Nephron progenitor cell (in vitro differentiated cells): ENCODE measurements at places on chromosomes 2 and 18.
A peak's percentile ranks its signal among the peaks of the same experiment; 100 is the strongest.

DNA sequence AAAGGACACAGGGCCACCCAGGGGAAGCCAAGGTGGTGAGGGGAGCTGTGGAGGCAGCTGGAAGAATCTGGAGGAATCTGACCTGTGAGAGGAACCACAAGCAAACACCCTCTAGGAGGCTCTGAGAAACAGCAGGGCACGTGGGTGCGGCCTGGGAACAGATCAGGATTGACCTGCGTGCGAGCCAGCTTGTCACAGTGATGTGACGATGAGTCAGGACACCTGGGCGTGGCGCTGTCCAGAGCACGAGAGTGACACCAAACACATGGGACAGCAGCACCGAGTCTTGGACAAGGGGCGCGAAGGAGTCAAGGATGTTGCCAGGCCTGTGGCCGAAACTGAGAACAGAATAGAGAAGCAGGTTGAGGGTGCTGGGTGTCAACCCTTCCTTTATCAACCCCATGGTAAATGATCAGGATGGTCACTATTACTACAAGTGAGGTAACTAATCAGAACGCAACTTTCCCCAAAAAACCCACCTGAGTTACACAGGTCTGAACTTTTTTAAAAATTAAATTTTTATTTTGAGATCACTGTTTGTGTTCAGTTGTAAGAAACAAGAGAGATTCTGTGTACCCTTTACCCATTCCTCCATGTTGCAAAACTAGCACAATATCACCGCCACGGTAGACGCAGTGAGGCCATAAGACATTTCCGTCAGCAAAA is 637 bp upstream of the SFT2D3 start:
- H3K4me1 ChIP-seq = peaks cover 43% of the 10 kb centered on the region
- peak; percentile 24 for DNase-seq
- peak overlapping the region; percentile 97 for H3K27ac ChIP-seq
- H3K36me3 ChIP-seq = peaks cover 36% of the 10 kb centered on the region

DNA sequence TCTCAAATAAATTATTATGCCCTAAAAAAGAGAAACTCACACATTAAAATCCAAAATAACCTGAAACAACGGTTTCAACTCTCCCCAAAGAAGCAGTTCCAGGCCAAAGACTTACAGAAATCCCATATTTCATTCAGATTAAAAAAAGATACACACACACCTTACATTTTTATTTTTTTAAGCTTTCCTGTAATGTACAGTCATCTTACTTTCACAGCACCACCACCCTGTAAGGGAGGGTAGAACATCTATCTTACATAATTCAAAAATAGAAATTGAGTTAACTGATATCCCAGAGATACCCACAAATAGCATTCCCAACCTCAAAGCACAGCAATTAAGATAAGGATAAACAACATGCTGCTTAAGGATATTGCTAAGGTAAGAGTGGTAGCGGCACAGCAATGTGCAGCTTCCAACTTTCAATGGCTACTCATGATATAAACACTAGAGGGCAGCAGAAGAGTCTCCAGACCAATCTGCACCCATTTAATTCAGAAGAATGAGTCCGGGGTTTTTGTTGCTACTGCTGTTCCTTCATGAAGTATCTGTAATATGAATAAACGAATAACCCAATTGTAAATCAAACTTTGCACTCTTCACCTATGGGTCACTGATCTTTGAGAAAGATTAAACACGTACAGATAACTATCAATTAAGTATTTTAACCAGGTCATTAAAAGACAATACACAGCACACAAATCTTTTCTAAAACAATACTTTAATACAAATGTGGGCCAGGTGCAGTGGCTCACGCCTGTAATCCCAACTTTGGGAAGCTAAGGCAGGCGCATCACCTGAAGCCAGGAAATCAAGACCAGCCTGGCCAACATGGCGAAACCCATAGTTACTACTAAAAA is 11.3 kb downstream of the GFPT1 start:
- H3K36me3 ChIP-seq = peaks cover 63% of the 10 kb centered on the region
- H3K4me1 ChIP-seq = no peaks in the 10 kb centered on the region
- H3K4me3 ChIP-seq = no peak overlapping the region
- DNase-seq = no peak
- H3K27ac ChIP-seq = no peak overlapping the region

GRCh38 chr2:75238670-75239330 is 39.5 kb upstream of the TACR1 start:
- DNase-seq = no peak
- no peak overlapping the region for H3K4me3 ChIP-seq
- peaks cover 5% of the 10 kb centered on the region for H3K36me3 ChIP-seq

DNA sequence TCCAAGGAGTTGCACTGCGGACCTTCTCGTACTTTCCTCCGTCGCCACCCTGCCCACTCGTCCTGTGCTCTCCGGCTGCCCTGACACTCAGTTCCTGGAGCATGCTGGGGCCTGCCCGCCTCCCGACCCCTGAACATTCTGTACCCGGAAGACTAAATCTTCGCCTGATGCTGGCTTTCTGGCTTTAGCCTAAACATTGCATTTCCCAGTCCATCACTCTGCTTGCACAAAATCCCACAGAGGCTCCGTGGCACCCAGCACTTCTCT is 550 bp upstream of the SFXN5 start:
- H3K27me3 ChIP-seq = peaks cover 22% of the 10 kb centered on the region
- H3K4me3 ChIP-seq = peak overlapping the region; percentile 88
- H3K36me3 ChIP-seq = no peaks in the 10 kb centered on the region
- peaks cover 60% of the 10 kb centered on the region for H3K4me1 ChIP-seq
- H3K27ac ChIP-seq = no peak overlapping the region

DNA sequence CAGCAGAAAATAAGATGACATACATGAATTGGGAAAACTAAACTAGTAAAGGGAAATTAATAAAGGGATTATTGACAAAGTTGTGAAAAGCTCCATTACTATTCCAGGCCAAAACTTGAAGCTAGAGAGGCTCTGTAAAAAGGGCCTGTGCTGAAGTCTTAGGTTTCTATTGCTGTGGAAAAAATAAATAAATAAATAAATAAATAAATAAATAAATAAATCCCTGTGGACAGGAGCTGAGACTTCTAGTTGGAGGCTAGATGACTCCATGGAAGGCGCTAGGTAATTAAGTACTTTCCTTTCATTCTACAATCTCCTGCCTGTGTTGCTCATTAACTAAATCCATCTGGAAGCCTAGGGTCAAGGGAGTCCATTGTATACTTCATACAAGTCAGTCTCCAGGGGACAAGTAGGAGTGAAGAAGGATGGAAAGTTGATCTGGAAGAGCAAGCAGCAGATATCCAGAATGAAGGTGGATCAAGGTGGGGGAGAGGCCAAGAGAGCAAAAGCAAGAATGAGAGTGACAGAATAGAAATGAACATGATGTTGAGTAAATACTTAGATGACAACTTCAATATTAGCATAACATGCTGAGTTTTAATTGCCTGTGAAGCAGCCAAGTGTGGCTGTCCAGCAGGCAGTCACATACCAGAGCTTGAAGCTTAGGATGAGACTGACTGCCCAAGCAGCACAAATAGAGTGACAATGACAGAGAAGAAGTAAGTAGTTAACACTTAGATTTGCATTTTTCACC is 26.2 kb upstream of the CCNT2 start:
- peaks cover 5% of the 10 kb centered on the region for H3K4me1 ChIP-seq
- H3K27ac ChIP-seq = no peak overlapping the region
- no peaks in the 10 kb centered on the region for H3K36me3 ChIP-seq
- no peaks in the 10 kb centered on the region for H3K27me3 ChIP-seq
- H3K4me3 ChIP-seq = no peak overlapping the region

- no peak for DNase-seq
- H3K4me1 ChIP-seq = no peaks in the 10 kb centered on the region
- no peak overlapping the region for H3K4me3 ChIP-seq
- peaks cover 4% of the 10 kb centered on the region for H3K27me3 ChIP-seq
Observed at GRCh38 chr2:196083601-196084000, 15.0 kb upstream of the DNAH7 start.

DNA sequence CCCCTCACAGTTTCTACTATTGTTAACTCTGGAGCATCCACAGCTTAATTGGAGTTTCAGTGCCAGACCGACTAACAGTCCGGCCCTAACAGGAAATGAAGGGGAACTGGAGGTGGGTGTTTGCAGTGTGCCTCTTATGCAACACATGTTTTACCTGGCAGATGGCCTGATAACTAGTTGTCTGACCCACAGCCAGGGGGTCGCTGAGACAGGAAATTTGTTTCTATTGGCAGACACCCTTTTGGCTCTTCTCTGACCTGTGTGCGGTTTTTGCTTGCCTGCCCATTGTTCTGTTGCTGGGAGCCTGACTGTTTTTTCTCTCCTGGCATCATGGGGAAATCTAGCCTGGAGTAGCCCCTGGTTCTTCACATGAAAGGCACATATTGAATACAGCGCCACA is 1329.8 kb downstream of the DSC3 start:
- no peaks in the 10 kb centered on the region for H3K36me3 ChIP-seq
- H3K27me3 ChIP-seq = peaks cover 3% of the 10 kb centered on the region
- peaks cover 5% of the 10 kb centered on the region for H3K4me1 ChIP-seq
- H3K4me3 ChIP-seq = no peak overlapping the region
- no peak overlapping the region for H3K27ac ChIP-seq

DNA sequence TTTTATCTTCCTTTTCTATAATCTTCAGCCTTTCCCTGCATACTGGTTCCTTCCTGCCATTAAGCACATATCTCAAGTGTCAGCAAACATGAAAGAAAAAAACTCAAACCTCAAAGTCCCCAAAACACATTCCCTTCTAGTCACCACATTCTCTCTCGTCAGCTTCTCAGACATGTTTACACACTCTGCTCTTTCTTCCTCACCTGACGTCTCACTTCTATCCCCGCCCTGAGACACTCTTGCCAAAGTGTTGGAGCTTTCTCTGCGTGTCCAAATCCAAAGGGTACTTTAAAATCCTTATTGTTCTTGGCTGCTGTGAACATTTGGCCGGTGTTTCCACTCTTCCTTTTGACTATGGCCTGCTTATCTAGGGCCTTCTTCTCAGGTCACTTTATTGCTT is 47.9 kb downstream of the SOX11 start:
- H3K27ac ChIP-seq = no peak overlapping the region
- H3K4me1 ChIP-seq = peaks cover 22% of the 10 kb centered on the region
- no peak overlapping the region for H3K4me3 ChIP-seq
- no peaks in the 10 kb centered on the region for H3K36me3 ChIP-seq
- DNase-seq = no peak

DNA sequence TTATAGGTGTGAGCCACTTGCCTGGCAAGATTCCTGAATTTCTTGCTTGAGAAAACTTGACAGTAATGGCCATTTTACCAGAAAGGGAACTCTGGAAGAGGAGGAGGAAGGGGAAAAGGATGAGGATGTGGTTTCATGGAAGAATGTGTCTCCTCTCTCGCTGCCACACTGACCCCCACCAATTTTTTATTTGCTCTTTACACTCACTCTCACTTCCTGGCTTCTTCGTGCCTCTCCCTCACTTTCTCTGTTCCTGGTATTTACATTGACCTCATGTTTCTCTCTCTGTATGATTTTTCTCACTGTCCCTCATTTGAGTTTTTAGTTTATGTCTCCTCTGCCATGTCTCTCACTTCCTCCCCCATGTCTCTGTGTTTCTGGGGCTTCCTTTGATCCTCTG is 134.5 kb upstream of the CAB39 start:
- no peak for DNase-seq
- no peaks in the 10 kb centered on the region for H3K36me3 ChIP-seq
- no peaks in the 10 kb centered on the region for H3K4me1 ChIP-seq

DNA sequence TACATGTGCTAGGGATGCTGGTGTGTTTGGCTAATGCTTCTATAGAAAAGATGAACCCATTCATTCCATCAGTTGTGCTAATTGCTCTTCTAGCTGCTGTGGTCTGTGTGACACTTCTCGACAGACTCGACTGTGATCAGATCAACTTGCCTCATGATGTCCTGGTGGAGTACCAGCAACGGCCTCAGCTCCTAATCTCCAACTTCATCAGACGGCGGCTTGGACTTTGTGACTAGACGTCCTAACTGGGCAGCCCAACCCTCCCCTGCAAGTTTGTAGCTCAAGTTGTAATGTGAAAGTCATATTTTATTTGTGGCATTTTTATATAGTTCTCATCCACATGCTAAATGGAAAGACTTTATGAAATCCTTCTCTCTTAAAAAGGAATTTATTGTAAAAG is 33.0 kb downstream of the UPP2 start:
- no peak overlapping the region for H3K4me3 ChIP-seq
- no peak for DNase-seq
- no peaks in the 10 kb centered on the region for H3K36me3 ChIP-seq
- H3K27me3 ChIP-seq = peaks cover 2% of the 10 kb centered on the region
- no peaks in the 10 kb centered on the region for H3K4me1 ChIP-seq

DNA sequence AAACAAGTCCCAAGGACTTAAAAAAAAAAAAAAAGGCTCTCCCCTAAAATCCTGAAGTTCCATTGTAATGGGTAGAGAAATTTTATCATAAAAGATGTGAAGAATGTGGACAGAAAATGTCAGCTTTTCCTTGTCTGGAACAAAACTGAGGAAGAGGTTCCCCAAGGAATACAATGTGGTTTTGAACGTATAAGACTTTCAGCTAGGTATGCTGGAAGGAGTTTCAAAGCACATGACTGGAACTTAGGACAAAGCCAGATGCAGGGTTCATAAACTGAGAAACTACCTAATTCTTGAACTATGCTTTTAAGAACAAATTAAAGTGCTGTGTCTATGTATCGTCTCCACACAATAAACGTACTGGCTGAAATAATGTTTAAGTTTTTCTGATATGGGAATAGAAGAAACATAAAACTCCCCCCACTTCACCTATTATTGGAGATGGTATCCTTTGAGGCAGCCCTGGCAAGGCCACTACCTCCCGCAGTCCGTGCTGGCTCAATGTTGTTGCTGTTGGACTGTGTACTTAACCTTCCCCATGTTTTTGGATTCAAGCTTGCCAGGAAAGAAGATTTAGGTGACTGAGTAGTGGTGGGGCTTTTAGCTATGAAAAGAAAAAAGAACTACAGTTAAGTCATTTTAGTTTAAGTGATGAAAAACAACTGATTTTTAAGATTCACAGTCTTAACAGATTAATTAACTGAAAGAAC is 84.2 kb upstream of the DNER start:
- H3K4me1 ChIP-seq = no peaks in the 10 kb centered on the region
- peaks cover 59% of the 10 kb centered on the region for H3K36me3 ChIP-seq
- H3K4me3 ChIP-seq = no peak overlapping the region
- DNase-seq = no peak
